ENCODE measurements at places on chromosomes 1 and 21.

DNA sequence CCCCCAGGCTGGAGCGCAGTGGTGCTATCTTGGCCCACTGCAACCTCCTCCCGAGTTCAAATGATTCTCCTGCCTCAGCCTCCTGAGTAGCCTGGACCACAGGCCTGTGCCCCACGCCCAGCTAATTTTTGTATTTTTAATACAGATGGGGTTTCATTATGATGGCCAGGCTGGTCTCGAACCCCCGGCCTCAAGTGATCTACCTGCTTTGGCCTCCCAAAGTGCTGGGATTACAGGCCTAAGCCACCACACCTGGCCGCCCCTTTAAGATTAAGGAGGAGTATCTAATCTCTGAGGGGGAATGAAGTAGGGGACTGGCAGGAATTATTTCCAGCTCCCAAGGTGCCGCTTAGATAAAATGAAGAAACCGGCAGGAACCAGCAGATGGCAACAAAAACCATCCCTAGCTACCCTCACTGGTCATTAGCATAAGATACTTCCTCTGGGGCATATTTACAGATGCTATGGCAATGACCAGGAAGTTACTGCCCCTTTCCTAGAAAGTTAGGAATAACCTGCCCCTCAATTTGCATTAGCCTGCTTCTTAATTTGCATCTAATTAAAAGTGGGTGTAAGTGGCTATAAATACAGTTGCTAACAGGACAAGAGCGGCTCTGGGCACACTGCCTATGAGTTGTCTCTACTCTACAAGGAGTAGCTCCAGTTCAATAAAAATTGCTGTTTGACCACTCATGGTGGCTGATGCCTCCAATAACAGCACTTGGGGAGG, 7.1 kb upstream of the NSUN4 start:
- no peak for DNase-seq

DNA sequence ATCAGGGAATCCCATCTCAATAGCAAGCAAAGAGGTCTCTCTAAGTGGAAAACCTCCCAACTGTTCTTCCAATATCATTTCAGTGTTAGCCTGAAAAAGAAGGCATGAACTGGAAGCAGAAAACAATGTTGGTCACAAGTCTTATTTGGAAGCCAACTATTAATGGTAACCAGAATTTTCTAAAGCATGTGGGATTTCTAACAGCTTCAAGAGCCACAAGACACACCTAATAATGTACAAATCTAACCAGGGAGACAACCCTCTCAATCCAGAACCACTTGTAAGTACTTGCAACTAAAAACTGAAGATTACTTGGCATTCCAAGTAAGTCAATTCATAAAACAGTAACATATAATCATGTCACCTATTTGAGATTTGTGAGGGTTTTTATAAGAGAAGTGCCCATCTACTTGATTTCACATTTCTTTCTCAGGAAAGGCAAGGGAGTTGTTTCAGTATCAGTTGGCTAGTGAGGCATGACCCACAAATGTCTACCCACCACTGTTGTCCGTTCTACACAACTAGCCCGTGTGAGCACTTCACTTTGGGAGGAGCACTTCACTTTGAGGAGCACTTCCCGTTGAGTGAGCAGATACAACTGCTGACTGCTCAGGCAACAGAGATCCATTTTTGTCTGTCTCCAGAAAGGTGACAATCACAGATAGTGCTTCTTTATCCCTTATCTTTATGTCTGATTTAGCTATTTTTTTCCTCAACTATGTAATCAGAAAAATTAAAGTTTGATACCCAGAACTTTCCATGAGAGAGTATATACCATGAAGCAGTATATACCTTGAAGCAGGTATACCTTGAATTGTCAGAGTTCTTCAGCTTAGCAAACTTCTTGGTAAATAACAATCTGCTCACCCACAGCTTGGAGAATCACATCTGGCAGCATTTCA, 11.1 kb downstream of the STX6 start:
- DNase-seq = no peak

- no peak for DNase-seq
These were observed 652.3 kb downstream of the PTPRC start for GRCh38 chr1:199291022-199291740.

GRCh38 chr1:242023805-242024204, 24.9 kb upstream of the MAP1LC3C start:
- DNase-seq = no peak

GRCh38 chr1:100423832-100424337, 71.6 kb downstream of the CDC14A start:
- DNase-seq = peak; percentile 77

DNA sequence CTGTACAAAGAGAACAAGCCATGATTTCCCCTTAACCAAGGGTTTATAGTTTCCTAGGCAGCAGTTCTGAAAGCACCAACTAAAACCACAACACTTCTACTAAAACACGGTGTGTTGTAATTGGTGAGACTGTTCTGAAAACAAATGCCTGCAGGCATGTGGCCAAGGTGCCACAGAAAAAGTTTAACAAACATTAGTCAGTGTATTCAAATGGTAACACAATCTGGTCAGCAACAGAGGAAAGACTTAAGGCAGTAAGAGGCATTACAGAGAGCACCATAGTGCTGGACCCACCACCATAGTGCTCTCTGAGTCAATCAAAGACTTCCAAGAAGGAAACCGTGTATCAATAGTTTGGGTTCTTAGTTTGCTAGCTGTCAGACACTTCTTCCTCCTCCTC, 16.7 kb downstream of the SNIP1 start:
- no peak for DNase-seq

DNA sequence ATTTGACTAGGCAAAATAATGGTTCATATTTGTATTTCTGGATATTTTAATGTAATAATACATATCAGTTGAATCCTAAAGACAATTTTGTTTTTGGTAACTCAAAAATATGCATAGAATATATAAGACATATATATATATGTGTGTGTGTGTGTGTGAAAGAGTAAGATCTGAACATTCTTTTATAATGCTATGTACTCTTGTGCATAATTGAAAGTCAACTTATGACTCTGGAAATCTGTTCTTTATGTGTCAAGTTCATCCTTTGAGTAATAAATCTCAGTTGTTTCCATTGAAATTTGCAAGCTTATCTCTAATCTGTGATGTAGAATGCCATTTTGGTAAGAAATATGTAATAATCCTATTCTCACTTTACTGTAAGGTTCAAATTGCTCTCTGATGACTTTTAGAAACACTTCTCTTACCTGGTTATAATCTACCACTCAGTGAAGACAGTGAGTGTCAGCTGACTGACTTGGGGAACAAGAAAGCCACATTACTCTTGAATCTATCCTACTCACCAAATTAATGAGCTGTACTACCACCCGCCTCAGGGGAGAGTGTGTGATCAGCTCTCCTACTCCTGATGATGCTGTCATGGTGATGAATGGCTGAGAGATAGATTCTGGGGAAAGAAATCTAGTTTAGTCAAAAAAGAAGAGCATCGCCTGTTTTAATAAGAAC, 15.0 kb upstream of the NEK7 start:
- no peak for DNase-seq

- DNase-seq = no peak
These were observed 231.3 kb downstream of the C1orf94 start for GRCh38 chr1:34408011-34408410.

DNA sequence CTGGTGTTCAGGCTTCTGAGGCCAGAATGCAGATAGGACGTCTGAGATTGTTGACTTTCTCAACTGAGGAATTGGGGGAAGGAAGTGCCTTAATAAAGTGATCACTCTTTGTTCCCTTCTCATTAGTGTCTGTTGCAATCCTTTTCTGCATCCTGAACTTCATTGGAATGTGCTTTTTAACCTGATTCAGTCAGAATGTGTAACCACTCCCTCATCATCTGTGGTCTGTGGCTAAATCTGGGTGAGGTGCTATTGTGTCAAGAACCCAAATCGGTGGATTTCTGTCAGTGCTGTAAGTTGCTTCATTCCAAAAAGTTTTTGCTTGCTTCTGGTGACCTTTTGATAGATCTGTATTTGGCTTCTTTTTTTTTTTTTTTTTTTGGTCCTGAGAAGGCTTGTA, 38.2 kb downstream of the ARID1A start:
- DNase-seq = peak; percentile 39

GRCh38 chr21:29235714-29236197, 63.0 kb upstream of the BACH1 start:
- no peak for DNase-seq

GRCh38 chr1:165629848-165630628, 996 bp upstream of the MGST3 start:
- no peak for DNase-seq

GRCh38 chr1:224698015-224698451, 81.9 kb downstream of the CNIH3 start:
- DNase-seq = no peak

- DNase-seq = no peak
These were observed 114.4 kb downstream of the CASZ1 start for GRCh38 chr1:10682108-10682445.

DNA sequence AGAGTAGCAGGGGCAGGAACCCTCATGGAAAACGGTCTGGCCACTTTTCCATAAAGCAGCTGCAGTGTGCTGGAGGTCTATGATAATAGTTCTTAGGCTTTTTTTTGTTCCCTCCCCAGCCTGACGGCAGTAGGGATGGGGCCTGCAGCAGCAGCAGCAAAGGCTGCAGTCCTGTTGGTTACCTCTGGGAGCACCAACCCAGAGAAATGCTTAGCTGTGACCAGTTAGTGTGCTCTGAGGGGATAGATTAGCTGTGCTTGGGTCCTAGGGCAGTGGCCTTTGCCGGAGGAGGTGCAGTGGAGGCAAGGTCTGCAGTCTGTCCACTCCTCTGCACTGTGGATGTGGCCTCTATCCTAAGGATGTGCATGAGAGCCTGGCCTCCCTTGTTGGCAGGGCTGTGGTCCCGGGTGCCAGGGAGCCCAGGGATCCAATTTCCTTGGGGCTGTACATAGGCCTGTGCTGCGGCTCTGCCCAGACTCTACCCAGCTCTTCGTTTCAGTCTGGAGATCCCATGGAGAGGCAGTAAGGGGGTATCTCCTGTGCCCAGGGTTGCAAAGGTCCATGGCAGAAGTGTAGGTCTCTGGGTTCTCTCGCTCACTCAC, 322.7 kb downstream of the PTBP2 start:
- no peak for DNase-seq

DNA sequence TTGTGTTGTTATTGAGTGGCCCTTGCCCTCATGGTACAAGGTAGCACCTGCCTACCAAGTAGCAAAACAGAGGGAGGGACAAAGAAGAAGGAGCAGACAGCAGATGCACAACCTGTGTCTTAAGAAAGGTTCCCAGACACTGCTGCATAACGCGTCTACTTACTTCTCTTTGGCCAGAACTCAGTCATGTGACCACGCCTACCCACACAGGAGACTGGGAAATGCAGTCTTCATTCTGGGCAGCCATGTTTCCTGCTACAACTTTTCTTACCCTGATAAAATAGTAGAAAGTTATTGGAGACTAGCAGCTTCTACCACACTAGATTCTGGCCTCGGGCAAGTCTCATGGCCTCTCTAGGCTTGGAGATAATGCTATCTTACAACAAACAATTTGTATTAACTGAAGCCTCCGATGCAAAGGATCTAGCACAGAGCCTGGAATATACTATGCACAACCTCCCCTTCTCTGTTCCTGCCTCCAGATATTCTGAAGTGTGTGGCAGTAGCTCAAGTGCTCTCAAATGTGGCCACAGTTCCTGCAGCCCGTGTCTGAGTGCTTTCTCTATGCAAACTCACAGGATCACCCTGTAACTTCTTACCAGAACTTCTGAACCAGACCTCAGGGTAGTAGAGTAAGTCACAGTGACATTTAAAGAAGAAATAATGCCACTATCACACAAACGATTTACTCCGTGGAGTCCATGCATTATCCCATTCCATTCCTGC, 34.1 kb upstream of the BTG2 start:
- peak; percentile 84 for DNase-seq

GRCh38 chr1:56074007-56074651, 505.2 kb downstream of the PLPP3 start:
- no peak for DNase-seq

DNA sequence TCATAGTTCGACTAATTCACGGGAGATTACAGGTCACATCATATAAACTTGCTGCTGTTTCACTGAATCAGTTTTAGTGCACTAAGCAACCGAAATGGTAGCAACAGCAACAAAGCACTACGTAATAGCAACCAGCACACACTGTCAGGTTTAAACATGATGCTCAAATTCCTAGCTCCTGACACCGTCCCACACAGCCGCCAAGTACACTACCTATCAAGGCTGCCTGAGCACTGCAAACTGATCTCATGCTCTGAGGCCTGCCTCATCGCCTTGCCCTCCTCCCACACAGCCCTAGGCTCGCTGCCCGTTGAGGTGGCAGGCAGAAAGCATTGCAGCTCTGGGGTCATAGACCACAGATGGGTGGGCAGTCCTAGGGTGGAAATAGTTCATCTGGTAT, 12.4 kb downstream of the LAMC2 start:
- no peak for DNase-seq

DNA sequence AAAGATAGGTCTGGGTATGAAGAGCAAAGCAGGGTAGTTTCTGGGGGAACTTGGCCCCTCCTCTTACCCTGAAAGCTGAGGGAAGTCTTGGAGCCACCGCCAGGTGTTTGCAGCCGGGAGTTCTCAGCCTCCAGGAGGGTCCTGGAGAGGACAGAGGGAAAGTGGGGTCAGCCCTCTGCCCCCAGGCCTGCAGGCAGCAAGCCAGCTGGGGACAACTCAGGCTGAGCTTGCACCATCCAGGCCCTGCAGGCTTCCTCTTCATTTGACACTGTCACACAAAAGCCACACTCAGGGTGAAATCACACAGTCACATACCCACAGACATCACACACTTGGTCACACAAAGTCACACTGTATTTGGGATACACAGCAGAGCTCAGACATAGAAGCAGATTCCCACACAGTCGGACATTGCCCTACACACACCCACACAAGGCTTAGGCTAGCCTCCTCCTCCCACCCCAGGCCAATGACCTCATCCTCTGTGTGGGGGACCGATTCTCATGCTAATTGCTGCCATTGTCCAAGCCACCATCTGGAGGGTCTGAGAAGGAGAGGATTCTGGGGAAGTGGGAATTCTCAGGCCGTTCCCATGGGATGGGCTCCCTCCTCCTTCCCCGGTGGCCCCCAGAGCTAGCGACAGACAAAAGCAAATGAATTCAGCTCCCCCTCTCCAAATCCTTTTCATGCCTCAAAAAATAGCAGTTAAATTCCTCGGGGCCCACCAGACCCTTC, 3.7 kb downstream of the NES start:
- no peak for DNase-seq

DNA sequence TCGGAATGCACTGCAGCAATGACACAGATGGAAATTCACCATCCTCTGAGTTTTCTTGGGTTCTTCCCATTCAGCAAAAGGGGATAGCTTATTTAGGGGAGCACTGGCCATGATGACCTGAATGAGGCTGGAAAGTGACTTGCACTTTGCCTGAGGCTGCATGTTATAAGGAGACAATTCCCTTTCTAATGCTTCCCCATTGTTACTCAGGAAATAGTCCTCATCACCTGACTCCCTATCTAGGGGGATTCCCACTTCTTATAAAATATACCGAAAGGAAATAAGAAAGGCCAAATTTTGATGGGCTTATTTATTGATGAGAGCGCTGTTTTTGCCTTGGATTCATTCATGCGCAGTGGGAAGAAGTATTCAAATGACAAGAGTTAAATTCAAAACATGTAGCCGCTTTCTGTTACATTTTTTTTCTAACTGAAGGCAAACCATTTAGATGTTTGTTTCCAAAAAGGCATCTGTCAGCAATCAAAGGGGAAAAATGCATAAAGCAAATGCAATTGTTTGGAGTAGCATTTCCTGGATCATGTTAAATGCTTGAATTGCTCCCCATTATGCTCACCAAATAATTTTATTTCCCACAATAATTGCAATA, 220.3 kb upstream of the NFIA start:
- no peak for DNase-seq

GRCh38 chr1:76500116-76500515, 367.2 kb upstream of the ST6GALNAC5 start:
- no peak for DNase-seq

GRCh38 chr21:15682977-15683376, 46.8 kb upstream of the USP25 start:
- no peak for DNase-seq

All from CD4-positive, alpha-beta T cell treated with Interleukin-10 for 1 hour (primary cell).